ENCODE measurements at places on chromosomes 2 and 18. TPM values are rescaled to one million over a fixed set of nuclear protein-coding genes. Genes with fewer than 3 reads are reported as not detected.

MOCOS gene
- 1.1 TPM for total RNA-seq

LCT gene
- not detected for total RNA-seq

PLEK gene
- total RNA-seq: not detected

TMEM150A gene
- 31.4 TPM for total RNA-seq

REEP1 gene
- not detected for total RNA-seq

CEP68 gene
- total RNA-seq: 7.6 TPM

C2orf78 gene
- total RNA-seq: not detected

MC4R gene
- not detected for total RNA-seq

LBX2 gene
- total RNA-seq: 2.1 TPM

PDE11A gene
- total RNA-seq: not detected

ALPI gene
- total RNA-seq: not detected

CD226 gene
- not detected for total RNA-seq

PMAIP1 gene
- 2.2 TPM for total RNA-seq

SIX3 gene
- not detected for total RNA-seq

PLGLB1 gene
- total RNA-seq: not detected

REG1B gene
- not detected for total RNA-seq

CNDP1 gene
- not detected for total RNA-seq

SP5 gene
- total RNA-seq: not detected

UGT1A5 gene
- total RNA-seq: not detected

CSRNP3 gene
- total RNA-seq: 1.5 TPM

UGT1A9 gene
- not detected for total RNA-seq

ANKRD36C gene
- 24.7 TPM for total RNA-seq

SALL3 gene
- 2.2 TPM for total RNA-seq

NPHP1 gene
- total RNA-seq: 3.2 TPM

THSD7B gene
- not detected for total RNA-seq

DES gene
- total RNA-seq: not detected

VWC2L gene
- total RNA-seq: not detected

IDH1 gene
- total RNA-seq: 94.8 TPM

ARL4C gene
- total RNA-seq: 5.6 TPM

NYAP2 gene
- total RNA-seq: not detected

GALM gene
- total RNA-seq: 15.5 TPM

GPR39 gene
- total RNA-seq: 0.90 TPM

SERPINB7 gene
- not detected for total RNA-seq

GULP1 gene
- 7.9 TPM for total RNA-seq

TMEM247 gene
- total RNA-seq: not detected

TXNDC9 gene
- 55.1 TPM for total RNA-seq

GPBAR1 gene
- not detected for total RNA-seq

NOSTRIN gene
- 0.18 TPM for total RNA-seq

CDC42EP3 gene
- 9.7 TPM for total RNA-seq

SPATS2L gene
- total RNA-seq: 65.7 TPM

HNMT gene
- total RNA-seq: 19.8 TPM
